Fibroblast of the aortic adventitia (primary cell): ENCODE measurements at places on chromosomes 13 and 19. TPM values are rescaled to one million over a fixed set of nuclear protein-coding genes. Genes with fewer than 3 reads are reported as not detected.

Gene SPACA4
- not detected in 2 replicates for total RNA-seq

- no peak for DNase-seq
Observed at GRCh38 chr19:35347171-35347929, at the start of gene FFAR1. Gene FFAR1 (plus strand): TSS chr19:35347902. CDS start chr19:35351552, 3,650 bp downstream.

DNA sequence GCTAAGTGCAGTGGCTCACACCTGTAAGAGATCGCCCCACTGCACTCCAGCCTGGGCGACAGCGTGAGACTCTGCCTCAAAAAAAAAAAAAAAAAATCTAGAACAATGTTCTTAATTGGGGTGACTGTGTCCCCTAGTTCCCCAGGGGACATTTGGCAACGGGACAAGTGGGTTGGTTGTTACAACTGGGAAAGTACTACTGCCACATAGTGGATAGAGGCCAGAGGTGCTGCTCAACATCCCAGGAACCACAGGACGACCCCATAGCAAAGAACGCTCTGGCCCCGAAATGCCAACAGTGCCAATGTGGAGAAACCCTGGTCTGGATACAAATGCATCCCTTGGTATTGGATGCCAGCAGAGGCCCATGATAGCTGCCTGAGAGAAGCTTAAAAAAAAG, 11.8 kb downstream of the NLRP12 start:
- no peak for DNase-seq

Gene C1QTNF9B
- not detected in 2 replicates for total RNA-seq

- peak; percentile 70 for DNase-seq
Observed at GRCh38 chr13:95298971-95299621, 2.2 kb downstream of the ABCC4 start.
